ENCODE measurements at places on chromosomes 16 and 17.

GRCh38 chr16:24511792-24512191 is 27.6 kb upstream of the RBBP6 start:
- DNase-seq: no peak

GRCh38 chr16:29807426-29808218 is 1.3 kb downstream of the MAZ start:
- peak; percentile 95 for DNase-seq

DNA sequence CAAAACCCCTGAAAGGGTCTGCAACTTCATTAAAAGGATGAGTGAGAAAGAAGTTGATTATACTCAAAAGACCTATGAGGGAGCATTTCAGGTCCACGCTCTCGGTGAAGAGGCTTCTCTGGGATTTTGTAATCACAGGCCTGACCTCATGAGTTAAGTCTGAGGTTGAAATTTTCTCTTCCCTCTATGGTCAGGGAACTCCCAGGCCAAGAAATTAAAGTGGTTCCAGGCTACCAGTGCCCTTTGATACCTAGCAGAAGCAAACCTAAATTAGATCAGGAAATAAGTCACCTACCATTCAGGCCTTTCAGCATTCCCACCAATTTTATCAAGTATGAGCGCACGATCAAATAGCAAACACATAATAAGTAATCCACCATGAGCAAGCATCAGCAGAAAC is 27.9 kb downstream of the MBTD1 start:
- DNase-seq: no peak

DNA sequence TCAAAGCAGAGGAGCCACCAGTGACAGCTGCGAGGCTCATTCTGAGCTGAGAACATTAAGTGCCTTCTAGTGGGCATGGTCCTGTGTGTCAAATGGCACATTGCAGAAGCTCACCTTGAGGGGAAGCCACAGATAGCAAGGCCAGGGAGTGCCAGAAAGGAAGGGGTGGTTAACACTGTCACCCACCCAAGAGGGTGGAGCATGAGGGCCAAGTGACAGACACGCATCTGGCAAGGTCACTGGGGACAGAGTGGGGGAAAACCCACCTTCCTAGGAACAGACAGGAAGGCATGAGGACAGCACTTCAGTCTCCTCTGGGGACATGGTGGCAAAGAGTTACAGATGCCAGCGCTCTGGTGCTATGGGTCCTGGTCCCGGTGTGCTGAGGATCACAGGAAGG is 22.1 kb downstream of the NUBP1 start:
- no peak for DNase-seq

DNA sequence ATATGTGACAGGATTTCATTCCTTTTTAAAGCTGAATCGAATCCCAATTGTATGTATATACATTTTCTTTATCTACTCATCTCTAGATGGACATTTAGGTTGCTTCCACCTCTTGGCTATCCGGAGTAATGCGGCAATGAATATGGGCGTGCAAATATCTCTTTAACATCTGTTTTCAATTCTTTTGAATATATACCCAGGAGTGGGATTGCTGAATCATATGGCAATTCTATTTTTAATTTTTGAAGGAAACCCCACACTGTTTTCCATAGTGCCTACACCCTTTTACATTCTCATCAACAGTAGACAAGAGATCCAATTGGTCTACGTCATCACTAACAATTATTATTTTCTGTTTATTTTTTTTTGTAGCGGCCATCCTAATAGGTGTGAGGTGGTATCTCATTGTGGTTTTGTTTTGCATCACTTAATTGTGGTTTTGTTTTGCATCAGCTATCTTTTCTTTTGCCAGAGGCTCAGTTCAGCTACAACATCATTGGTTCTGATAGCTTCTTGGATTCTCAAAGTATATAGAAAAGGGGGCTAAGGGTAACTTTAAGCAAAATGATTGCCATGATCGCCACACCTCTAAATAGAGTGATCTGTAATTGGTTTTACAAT is 25.6 kb upstream of the MAP2K6 start:
- no peak for DNase-seq

GRCh38 chr16:82899731-82900450 is 273.1 kb downstream of the CDH13 start:
- DNase-seq: no peak

DNA sequence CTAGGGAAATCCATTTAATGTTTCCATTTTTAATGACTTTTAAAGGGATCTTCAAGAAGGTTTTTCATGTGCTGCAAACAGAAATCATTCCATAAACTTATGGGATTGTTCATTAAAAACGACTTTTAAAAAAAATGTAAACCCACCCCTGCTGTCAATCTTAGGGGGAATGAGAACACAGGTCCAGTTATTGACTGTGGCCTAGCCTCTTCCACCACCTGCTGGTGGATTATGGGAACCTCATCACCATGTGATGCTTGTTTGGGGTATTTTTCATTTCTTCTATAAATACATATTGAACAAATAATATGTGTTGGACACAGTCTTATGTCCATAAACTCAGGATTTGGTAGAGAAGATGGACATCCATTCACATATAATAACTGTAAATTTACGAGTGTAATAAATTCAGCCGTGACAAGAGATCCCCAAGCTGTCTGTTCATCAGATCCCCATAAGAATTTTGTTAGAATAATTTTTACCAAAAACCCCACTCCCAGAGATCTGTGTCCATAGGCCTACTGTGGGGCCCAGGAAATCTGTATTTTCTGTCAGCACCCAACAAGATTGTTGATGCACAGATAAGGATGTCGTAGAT is 42.0 kb upstream of the TMC5 start:
- DNase-seq: no peak

All from islet precursor cell (in vitro differentiated cells).